Osteocyte (in vitro differentiated cells): ENCODE measurements at places on chromosomes 11 and 22. TPM values are rescaled to one million over a fixed set of nuclear protein-coding genes. Genes with fewer than 3 reads are reported as not detected.

The FAT3 gene
- 12.3 and 13.2 TPM in 2 replicates for total RNA-seq

The TSGA10IP gene
- not detected in 2 replicates for total RNA-seq

DNA sequence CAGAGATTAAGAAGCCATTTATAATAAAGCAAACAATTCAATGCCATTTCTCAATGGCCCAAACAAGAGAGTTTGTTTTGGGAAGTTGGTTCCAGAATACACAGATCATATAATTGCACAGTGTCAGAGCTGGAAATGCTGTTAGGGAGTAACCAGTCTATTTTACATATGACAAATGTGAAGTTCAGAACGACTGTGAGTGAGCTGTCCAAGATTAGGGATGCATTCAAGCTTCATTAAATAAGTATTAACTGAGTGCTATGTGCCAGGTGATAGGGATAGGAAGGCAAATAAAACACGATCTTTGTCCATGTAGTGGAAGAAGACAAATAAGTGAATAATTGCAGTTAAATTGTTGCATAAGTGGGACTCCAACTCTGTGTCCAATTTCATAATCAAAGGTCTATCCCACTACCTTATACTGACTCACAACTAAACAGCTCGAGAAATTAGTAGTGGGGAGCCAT is 33.1 kb upstream of the PICALM start:
- peaks cover 13% of the 10 kb centered on the region for H3K4me1 ChIP-seq
- no peak for DNase-seq
- no peak overlapping the region for H3K27ac ChIP-seq
- H3K36me3 ChIP-seq = no peaks in the 10 kb centered on the region
- no peaks in the 10 kb centered on the region for H3K27me3 ChIP-seq

- peaks cover 24% of the 10 kb centered on the region for H3K36me3 ChIP-seq
- H3K4me3 ChIP-seq = no peak overlapping the region
- no peak overlapping the region for H3K27ac ChIP-seq
- H3K4me1 ChIP-seq = peaks cover 29% of the 10 kb centered on the region
- no peak for DNase-seq
Measured at GRCh38 chr11:125275905-125276618, 111.5 kb downstream of the PKNOX2 start.

DNA sequence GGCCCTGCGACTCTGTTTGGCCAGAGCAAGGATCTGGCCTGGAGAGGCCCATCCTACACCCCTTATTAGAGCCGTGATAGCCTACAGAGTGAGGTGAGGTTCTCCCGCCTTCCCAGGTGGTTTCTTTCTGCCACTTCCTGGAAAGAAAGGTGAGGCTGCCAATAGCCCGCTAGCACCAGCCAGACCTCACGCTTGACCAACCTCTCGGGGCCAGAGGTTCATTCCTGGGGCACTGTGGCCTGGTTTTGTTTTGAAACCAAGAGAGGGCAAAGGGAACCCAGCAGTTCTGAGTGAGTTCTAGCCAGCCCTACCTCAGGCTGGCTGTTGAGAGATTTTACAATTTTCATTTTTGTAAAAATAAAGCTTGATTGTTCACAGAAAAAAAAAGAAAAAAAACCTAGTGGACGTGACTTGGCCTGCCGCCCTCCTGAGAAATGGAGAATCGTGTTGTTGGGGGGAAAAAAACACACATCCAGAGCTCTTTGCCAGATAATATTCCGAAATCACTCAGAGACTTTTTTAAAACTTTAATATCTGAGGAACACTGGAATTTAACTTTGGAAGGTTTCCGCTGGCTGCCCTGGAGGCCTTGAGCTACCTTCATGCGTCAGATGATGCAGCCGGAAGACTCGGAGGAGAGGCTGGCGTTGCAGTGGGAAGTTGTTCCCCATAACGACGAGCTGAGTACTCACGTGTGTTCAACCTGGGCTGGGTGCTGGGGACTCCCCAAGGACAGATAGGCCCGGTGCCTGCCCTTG is 84.5 kb downstream of the BCR start:
- no peak overlapping the region for H3K4me3 ChIP-seq
- H3K27ac ChIP-seq = no peak overlapping the region
- no peaks in the 10 kb centered on the region for H3K4me1 ChIP-seq

DNA sequence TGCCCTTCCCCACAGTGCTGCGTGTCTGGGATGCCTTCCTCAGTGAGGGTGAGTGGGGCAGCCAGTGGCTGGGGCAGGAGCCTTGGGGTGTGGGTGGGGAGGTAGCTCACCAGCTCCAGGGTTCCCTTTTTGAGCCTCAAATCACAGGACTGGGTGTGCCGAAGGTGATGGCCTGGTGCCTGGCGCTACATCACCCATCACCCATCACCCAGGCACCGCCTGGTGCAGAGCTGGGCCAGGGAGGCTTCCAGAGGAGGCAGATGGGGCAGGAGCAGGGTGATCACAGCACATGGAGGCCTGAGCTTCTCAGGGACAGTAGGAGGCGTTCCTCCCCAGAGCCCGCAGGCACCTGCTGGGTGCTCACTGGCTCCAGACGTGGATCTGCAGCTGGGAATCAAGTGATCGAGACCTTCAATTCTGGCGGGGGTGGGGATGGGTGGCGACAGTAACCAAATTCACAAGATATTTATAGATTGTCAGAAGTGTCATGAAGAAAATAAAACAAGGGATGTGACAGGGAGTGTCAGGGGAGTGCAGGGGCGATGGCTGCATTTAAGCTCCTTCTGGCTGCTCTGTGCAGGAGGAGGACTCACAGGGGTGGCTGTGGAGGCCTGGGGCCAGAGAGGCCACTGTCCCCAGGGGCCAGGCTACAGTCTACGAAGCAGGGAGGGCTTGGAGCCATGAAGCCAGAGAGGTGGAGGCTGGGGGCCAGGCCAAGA is 3.2 kb downstream of the TBC1D10C start:
- no peaks in the 10 kb centered on the region for H3K36me3 ChIP-seq
- H3K4me1 ChIP-seq = peaks cover 2% of the 10 kb centered on the region
- no peaks in the 10 kb centered on the region for H3K27me3 ChIP-seq
- H3K4me3 ChIP-seq = no peak overlapping the region
- H3K27ac ChIP-seq = no peak overlapping the region

GRCh38 chr22:43270314-43270908 is 72.8 kb downstream of the SCUBE1 start:
- no peak for DNase-seq
- H3K36me3 ChIP-seq = no peaks in the 10 kb centered on the region
- H3K27ac ChIP-seq = no peak overlapping the region
- peaks cover under 1% of the 10 kb centered on the region for H3K4me1 ChIP-seq
